HS-27A (cell line): ENCODE measurements at places on chromosomes 11 and 22.

DNA sequence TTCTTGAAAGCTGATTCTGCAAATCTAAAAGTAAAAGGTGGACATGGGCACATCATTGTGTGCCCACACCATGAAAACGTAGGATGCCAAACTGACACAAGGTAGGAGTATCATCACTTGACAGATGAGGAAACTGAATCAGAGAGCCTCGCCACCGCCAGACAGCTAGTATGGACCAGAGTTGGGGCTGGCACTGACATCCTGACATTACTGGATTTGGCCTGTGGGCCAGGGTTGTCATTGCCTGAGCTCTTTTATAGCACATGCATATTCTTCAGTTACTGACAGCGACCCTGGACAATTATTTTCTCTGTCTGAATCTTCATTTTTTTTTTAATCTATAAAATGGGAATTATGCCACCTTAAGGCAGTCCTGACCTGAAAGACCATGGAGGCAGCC is 16.5 kb downstream of the USP35 start:
- no peak for DNase-seq

GRCh38 chr11:17778956-17779860 is 44.6 kb downstream of the KCNC1 start:
- DNase-seq: no peak

- no peak for DNase-seq
Measured at GRCh38 chr11:13117344-13117743, 108.2 kb downstream of the RASSF10 start.

- no peak for DNase-seq
Measured at GRCh38 chr11:11247576-11247975, 105.5 kb downstream of the CSNK2A3 start.

GRCh38 chr11:128372977-128373376 is 214.4 kb downstream of the ETS1 start:
- no peak for DNase-seq

GRCh38 chr11:110182886-110183285 is 89.7 kb downstream of the ZC3H12C start:
- peak; percentile 20 for DNase-seq

DNA sequence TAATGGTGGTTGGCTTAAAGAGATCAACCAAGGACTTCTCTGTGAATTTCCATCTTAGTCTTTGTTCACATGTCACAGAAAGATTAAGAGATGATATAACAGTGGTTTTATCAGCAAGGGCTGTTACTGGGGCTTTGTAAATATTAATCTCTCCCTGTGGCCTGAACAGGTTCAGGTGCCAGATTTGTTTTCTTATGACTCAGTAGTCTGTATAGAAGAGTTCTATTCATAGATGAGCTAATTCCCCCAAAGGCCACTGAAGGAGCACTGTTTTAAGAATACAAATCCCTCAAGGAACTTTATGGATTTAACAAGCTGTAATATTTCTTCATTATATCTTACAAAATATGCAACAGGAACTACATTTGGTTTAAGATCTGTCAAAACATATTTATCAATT is 50.4 kb downstream of the TCP11L1 start:
- no peak for DNase-seq

DNA sequence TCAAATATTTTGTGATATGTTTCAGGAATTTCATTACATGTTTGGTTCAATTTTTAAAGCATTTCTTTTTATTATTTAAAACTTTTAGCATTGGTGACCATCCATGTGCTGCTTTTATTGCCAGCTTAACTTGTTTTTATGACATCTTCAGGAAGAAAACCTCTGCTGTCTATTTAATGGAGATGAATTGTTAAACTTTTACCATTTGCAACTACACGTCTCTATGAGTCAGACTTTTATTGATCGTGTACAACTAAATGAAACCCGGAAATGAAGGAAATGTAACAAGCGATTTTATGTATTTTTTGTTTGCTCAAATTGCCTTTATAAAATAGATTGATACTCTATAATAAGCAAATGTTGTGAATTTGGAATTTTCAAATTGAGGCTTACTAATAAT is 113.0 kb downstream of the PTPRJ start:
- DNase-seq: no peak

- DNase-seq: no peak
Measured at GRCh38 chr11:64011371-64011770, 24.4 kb upstream of the FLRT1 start.

- DNase-seq: no peak
Measured at GRCh38 chr22:33083212-33083611, 25.0 kb upstream of the SYN3 start.

- no peak for DNase-seq
Measured at GRCh38 chr11:74212533-74212932, 41.4 kb downstream of the PPME1 start.

GRCh38 chr11:34264303-34265110 is 93.3 kb downstream of the ABTB2 start:
- no peak for DNase-seq

- no peak for DNase-seq
Measured at GRCh38 chr11:17415523-17416104, 27.2 kb upstream of the KCNJ11 start.

DNA sequence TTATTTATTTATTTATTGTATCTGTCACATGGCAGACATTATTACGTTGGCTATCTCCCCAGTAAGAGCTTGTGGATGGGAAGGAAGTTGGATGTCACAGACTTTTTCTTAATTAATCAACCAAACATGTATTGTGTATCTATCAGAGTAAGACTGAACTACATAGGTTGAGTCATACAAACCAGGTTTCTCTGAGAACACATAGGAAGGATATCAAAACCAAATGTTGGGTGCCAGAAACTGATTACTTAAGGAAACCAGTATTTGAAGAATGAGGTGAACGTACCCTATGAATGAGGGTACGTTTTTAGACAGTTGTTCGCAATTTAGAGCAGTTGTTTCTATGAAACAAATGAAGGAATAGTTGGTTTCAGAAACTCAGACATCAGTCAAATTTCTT is 136.4 kb downstream of the SLC17A6 start:
- no peak for DNase-seq

GRCh38 chr11:68751331-68751856 is at the start of gene TESMIN:
TESMIN (minus strand) TSS chr11:68751520; CDS start chr11:68750660, 860 bp downstream.
- DNase-seq: peak; percentile 46

GRCh38 chr11:93895106-93895862 is 44.9 kb upstream of the VSTM5 start:
- peak; percentile 49 for DNase-seq

GRCh38 chr11:128949791-128950454 is 7.3 kb upstream of the TP53AIP1 start:
- DNase-seq: no peak

- DNase-seq: no peak
Measured at GRCh38 chr11:72703267-72704008, 29.2 kb upstream of the PDE2A start.

DNA sequence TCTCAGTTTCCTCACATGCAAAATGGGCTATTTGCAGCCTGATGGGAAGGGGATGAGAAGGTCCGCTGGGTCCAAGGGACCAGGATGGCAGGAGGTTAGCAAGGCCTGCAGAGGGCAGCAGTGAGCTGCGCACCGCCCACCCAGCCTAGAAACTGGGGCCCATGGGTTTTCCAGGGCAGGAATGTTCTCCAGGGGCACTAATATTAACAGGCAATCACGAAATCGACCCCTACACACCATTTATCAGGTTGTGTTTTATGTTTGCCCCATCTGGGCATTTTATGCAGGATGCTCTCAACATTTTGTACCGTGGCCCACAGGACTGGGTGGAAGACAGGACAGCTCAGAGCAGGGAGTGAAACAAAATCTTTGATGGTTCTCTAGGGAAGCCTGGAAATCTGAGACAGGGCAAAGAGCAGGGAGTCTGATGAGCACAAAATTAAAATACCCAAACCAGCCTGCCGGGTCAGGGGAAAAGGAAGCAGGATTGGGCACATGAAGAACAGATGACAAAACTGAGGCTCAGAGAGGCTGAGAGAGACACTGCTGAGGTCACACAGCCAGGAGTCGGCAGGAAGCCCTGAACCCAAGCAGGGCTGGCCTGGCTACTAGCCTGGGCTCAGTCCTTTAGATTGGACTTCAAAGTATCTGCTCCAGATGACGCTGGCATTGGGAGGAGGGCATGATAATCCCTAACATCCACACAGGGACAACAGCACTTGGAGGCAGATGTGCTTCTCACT is 1.6 kb upstream of the BCR start:
- DNase-seq: no peak
